ENCODE measurements at places on chromosomes 3 and 15. TPM values are rescaled to one million over a fixed set of nuclear protein-coding genes. Genes with fewer than 3 reads are reported as not detected.
A peak's percentile ranks its signal among the peaks of the same experiment; 100 is the strongest.

- DNase-seq = no peak
Observed at GRCh38 chr3:71520161-71521020, 63.1 kb downstream of the FOXP1 start.

DNA sequence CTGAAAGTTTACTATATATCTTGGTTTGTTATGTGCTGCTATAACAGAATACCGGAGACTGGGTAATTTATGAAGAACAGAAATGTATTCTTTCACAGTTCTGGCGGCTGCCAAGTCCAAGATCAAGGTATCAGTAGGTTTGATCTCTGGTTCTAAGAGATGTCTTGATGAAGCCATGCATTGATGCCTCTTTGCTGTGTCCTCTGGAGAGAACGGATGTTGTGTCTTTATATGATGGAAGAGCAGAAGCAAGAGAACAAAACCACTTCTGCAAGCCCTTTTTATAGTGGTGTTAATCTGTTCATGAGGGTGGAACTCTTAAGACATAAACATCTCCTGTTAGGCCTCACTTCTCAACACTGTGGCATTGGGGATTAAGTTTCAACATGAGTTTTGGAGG lies 62.7 kb downstream of the TCF12 start:
- DNase-seq = no peak

- peak; percentile 71 for DNase-seq
Observed at GRCh38 chr3:120795017-120795648, 52.6 kb downstream of the GTF2E1 start.

USP19 gene
- total RNA-seq = 62.5 TPM

PLSCR5 gene
- total RNA-seq = not detected

DNA sequence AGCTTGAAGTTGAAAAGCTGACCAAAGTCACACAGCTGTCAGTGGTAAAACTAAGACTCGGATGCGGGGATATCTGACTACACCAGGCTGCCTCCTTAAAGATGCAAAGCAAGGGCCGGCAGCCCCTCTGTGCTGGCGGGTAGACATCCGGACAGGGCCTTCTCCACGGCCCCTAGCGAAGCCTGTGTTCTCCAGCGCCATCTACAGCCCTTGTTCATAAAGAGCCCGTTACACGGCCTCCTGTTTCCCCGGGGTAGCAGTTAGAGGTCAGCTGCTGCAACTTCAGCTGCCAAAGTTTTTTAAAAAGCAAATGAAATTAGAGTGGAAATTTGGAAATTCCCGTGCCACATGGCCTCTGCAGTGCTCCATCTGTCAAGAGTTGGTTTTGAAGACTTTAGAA lies 383.0 kb downstream of the TBL1XR1 start:
- DNase-seq = peak; percentile 38

DNA sequence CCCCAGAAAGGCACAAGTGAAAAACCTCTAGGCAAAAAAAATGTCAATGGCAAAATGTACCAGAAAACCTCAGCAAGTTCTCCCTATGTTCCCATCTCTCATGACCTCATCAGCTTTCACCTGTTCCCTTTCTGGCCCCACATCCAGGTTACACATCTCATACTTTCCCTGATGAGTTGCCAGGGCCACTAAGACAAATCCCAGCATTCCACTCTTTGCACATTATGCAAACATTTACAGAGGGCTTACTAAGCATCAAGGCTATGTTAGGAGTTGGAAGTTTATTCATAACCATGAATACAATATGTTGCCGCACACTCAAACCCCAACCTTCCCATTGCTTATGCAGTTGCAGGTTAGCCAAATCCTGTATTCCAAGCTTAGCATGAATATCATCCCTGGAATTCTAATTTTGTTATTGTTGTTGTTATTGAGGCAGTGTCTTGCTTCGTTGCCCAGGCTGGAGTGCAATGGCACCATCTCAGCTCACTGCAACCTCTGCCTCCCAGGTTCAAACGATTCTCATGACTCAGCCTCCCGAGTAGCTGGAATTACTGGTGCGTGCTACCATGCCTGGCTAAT lies 129.3 kb upstream of the UBE2E2 start:
- DNase-seq = no peak

AQR gene
- total RNA-seq = 9.8 TPM

RLBP1 gene
- not detected for total RNA-seq

DNA sequence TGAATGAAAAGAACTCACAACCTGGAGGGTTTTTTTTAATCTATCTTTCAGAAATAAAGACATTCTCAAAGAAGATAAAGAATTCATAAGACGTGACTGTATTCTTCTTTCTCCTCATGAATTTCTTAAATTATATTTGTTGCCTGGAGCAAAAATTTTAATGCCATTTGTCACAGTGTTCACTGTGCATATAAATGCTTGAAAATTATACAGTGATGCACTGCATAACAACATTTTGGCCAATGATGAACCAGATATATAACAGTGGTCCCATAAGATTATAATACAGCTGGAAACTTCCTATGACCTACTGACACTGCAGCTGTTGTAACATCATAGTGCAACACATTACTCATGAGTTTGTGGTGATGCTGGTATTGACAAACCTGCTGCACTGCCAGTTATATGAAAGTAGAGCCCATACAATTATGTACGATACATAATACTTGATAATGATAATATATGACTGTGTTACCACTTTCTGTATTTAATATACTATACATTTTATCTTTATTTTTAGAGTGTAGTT lies 67.3 kb downstream of the P2RY1 start:
- DNase-seq = no peak

DNA sequence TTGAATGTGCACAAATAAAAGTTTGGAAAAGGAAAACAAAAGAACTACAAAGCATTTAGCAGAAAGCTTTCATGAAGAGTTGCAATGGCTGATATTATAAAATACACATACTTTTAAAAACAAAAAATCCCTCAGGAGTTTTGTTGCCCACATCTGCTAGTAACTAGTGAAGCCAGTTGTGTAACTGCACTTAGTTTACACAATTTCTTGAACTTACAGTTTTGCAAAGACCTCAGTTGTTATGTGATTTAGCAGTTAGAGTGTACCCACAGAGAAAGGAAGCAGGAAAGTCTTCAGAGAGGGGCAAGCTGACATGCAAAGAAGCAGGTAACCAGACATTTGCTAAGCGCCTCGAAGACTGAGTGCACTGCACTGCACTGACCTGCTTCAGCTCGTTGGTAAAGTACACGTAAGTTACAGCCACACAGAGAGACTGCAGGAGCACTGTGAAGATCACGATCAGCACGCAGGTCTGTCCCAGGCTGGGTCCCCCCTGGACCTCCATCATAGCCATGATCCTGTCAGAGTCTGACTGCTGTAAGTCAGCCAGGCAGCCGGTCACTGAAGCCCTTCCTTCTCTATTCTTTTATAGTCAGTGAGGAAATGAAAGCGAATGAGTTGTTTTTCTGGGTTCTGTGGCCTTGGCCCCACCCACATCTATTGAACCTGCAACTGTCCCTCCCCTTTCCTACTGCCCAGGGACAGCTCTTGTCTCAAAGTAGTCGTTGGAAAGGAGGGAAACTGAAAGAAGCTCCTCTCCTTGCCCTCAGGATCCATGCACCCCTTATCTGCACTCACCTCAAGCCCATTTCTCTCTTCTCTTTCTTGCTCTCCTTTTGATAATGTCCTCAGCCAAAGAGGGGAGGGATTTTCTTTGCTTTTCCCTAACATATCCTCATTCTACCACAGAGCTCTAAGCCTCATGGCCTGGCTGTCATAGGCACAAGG lies at the start of gene TNFSF10:
Gene TNFSF10 (minus strand): TSS at position 560 of the 948 bp plus-strand sequence. CDS start 46 bp downstream, at position 514.
- peak; percentile 63 for DNase-seq

- no peak for DNase-seq
Observed at GRCh38 chr3:16290007-16290826, 25.2 kb downstream of the OXNAD1 start.

GRCh38 chr15:100681335-100681746 lies 79.0 kb downstream of the ASB7 start:
- no peak for DNase-seq

DNA sequence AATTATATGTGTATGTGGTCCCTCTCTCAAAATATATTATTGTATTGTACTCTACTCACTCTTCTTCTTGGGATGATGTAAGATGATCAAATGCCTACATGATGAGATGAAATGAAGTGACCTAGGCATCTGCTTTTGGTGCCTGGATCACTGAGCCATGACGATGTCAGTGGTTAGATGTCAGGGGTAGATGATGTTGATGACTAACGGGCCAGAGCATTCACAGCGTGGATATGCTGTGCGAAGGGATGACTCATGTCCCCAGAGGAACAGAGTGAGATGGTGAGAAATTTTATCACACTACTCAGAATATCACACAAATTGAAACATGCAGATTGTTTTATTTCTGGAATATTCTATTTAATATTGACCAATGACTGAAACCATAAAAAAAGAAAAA lies 233.9 kb upstream of the CADM2 start:
- DNase-seq = no peak

DNA sequence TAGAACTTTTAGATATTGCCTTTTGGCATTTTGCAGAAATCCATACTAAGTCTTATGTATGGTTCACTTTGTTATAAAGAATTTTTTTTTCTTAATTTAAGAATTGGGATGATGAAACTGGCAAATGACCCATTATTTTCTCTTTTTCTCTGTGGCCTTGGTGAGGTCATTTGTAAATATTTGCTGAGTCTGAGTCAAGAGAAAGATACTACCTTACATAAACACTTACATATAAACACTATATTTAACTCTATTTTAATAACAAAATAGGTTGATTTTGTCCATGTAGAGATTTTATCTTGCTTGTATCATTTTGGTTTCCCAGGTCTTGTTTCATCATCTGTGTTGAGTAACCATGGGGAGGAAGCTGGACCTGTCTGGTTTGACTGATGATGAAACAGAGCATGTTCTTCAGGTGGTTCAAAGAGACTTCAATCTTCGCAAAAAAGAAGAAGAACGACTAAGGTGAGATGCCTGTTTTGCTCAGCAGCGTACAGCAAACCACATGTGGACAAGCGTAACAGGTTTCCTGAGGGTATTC lies 91.1 kb downstream of the MYRIP start:
- no peak for DNase-seq

DNA sequence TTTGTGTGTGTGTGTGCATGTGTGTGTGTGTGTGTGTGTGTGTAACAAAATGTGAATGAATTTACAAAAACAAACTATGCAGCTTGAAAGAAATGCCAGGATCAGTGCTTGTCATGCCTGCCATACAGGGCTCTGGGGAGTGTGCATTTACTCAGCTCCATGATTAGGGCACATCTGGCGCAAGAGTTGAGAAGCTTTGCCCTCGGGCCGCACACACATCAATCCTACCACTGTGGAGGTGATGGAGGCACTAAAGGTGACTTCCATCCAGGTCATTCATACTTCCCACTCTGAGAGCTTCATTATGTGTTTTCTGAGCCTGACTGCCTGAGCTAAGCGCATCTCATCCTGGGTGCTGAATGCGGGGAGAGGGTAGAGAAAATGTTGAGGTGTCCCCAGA lies 72.0 kb upstream of the ZBED2 start:
- no peak for DNase-seq

- DNase-seq = no peak
Observed at GRCh38 chr3:138349926-138350665, 1.7 kb downstream of the MRAS start.

BNC1 gene
- 0.11 TPM for total RNA-seq
